Stimulated activated CD8-positive, alpha-beta memory T cell treated with anti-CD3 and anti-CD28 coated beads, Interleukin-4, amount 100 ng/mL, for 1 hour (primary cell): ENCODE measurements at places on chromosomes 6 and 20.

DNA sequence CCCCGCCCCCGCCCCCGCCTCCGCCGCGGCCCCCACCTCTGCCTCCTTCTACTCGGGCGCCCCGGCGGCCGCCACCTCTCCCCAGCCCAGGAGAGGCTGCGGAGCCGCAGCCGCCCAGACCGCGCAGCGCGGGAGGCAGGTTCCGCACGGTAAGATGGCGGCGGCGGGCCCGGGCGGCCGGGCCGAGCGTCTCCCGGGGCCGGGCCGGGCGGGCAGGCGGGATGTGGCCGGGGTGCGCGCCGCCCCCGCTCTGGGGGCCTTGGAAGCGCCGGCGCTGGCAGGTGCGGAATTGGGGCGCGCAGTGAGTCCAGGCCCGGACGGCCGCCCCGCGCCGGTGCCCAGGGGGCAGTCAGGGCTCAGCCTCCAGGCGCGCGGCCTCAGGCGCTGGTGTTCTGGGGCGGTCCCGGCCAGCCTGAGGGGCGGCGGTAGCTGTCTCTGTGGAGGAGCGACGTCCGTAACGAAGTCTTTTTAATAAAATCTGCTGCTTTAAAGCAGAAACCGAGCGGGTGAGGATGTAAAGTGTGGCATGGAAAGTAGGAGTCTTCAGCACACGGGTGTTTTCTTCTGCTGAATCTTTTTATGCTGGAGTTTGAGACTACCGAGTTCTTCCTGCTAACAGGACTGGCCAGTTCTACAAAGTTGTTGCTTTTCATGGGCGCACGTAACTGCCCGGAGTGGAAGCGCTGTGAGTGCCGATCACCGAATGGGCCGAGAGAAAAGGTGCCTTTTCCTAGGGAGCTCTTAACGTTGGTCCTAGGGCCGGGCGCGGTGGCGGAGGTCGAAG is at the start of gene GID8:
TSS of gene GID8 (plus strand) at position 43 of the 784 bp plus-strand sequence. CDS start 3,356 bp downstream, outside the sequence.
- no peak for DNase-seq

DNA sequence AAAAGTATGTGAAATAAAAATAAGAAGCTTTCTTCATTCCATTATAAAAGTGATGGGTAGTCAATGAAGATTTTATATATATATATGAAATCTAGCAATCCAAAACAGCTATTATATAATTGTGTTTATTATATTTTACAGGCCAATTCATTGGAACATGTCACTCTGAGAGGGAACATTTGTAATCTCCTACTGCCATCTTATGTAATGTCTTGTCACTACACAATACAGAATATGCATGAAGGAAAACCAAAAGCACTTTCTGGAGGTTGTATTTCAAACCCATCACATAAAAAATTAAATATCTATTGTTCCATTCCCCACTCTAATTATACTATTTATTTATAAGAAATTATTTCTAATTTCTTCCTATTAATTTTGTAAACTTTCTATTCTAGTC is 31.5 kb upstream of the IRAK1BP1 start:
- no peak for DNase-seq

DNA sequence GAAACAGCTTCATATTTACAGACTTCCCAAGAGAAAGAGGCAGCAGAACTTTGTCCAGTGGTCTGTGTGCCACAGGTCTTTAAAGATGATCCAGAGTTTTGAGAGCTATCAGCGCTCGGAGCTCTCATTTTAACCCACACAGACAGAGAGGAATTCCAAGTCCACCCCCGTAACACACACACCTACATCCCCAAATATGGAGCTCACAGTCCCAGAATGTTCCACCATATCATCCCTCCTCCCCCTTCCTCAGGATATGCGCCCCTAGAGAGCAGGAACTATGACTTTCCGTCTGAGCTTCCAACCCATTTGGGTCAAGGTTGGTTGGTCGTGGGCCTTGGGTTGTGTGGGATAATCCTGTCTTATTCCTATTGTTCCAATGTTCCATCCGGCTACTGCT is at the start of gene DEFB128:
TSS of gene DEFB128 (minus strand) at position 101 of the 400 bp plus-strand sequence. CDS start at position 13, 88 bp downstream.
- DNase-seq: no peak

DNA sequence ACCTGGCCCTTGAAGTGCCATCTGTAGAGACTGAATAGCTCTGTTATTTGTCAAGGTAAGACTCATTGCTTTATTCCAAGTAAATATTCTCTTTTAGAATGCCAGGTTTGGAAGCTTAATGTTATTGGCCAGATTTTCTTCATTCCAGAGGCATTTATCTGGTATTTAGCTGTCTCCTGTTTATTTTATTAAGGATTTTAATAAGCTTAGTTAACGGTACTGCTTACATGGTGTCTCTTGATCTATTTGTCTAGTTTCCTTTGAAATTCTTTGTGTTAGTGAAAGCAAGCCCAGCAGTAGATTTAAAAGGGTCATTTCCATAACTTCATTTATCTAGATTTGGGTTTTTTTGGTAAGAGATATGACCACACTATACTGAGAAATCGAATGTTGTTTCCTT is 7.7 kb downstream of the RALY start:
- no peak for DNase-seq

DNA sequence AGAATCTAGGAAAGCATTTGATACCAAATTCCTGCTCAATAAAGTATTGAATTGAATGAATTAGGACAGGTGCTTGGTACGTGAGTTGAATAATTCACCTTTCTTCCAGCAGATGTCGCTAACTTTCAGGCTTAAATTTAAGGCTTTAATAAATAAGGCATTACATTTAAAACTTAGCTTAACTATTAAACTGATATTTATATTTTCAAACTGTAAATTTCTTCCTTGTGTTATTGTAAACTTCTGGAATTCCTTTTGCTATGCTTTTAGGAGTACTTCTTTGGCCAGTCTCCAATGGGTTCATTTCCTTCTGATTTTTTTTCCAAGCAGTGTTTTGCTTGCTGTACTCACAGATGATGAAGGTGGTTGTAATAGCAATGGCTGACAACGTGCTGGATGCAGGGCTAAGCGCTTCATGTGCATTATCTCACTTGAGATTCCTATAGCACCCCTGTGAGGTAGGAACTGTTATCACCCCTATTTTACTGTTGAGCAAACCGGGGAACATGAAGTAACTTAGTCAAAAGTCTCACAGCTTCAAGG is 71.3 kb upstream of the SLC2A12 start:
- no peak for DNase-seq

DNA sequence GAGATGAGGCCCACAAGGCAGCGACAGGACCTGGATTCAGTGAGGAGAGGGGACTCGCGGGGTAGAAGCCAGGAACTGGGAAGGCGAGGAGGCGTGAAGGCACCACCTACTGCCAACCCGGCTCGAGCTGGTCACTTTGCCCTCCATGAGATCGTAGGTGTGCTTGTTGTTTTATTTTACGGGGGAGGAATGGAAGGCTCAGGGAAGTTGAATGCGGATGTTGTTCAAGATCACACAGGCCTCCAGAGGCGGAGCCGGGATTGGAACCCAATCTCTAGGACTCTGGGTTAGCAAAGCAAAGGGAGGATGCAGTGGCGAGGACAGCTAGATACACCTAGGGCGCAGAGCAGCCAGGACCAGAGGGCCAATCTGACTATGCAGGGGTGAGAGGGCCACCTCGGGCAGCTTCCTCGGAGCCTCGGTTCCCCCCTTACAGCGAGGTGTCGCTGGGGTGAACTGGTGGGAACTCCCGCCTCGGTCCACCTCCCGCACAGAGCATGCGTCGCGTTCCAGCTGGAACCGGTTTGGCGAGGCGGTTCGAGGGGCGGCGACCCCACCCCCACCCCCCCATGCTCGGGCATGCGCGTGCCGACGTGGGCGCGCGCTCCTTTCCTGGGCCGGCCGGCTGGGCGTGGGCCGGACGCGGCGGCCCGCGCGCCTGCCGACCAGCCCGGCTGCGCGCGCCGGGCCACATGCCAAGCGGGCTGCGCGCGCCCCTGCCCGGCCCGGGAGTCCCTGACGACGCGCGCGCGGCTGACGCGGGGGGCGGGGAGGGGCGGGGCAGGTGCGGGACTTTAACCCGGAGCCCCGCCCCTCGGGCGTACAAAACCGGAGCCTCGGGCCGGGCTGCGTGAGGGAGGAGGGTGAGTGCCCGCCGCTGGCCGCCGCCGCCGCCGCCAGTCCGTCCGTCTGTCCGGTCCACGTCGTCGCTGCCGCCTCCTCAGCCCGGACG is 80.4 kb upstream of the MYL9 start:
- DNase-seq: peak; percentile 79

DNA sequence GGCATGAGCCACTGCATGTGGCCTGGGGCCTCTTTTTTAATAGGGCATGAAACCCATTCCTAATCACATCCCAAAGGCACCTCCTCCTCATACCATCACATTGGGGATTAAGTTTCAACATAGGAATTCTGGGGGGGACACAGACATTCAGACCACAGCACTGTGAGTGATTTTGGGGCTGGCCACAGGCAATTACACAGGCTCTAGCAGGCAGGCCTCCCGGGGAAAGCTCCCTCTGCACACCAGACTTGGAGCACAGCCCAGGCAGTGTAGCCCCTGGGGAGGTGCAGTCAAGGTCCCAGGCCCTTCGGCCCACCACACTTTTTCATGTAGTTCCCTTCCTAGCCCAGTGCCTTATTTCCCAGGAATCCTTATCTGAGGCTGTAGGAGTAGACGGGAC is 5.5 kb downstream of the SFT2D1 start:
- no peak for DNase-seq

DNA sequence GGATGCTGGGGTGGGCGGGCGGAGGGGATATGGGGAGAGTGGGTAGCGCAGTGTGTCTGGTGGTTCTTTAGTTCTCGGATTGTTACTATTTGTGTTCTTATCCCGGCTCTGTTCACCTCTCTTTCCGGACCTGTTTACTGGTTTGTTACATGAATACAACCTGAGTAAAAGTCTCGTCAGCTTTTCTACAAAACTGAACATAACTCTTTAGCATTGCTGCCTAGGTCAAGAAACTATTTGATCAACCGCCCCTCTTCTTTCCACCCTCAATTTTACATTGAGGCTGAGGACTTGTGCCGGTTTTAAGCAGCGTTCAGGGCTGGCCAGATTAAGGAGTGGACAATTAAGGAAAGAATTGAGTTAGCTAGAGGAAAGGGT is 625 bp downstream of the ABT1 start:
- DNase-seq: no peak

DNA sequence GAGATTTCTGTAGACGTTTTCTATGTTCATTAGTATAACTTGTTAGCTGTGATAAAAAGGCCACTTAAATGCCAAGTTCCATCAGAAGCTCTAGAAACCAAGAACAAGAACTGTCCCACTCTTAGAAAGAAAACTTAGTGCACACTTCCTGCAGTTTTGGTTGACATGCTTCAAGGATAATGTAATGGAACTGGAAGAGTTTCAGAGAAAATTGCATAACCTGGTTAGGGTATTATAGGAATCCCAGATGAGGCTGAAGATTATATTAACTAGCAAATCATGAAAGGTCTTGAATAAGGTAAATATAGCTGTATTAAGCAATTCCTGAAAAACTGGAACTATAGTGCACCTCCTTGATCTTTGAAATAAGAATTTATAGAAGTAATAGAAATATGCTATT is 1.8 kb upstream of the PHACTR2 start:
- DNase-seq: no peak

GRCh38 chr6:116884530-116884929 is 7.5 kb downstream of the RFX6 start:
- DNase-seq: no peak

DNA sequence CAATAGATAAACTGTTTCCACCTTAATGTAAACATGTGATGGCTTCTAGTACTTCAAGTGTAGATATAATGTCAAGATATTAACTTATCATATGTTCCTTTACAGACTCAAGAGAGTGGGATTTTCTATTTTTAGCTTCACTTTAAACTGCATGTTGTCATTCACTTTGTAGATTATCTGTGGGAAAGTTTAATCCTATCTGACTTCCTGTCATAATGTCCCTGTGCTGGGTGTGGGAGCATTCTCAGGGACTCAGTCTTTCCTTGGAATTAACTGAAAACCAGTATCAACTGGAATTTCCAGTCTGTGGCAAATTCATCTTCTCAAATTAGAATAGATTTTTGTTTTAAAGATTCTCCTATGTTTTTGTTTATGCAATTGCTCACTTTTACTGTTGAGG is 226.1 kb upstream of the FERMT1 start:
- DNase-seq: no peak

- peak; percentile 2 for DNase-seq
Observed at GRCh38 chr6:20211941-20212391, 303 bp downstream of the MBOAT1 start.

DNA sequence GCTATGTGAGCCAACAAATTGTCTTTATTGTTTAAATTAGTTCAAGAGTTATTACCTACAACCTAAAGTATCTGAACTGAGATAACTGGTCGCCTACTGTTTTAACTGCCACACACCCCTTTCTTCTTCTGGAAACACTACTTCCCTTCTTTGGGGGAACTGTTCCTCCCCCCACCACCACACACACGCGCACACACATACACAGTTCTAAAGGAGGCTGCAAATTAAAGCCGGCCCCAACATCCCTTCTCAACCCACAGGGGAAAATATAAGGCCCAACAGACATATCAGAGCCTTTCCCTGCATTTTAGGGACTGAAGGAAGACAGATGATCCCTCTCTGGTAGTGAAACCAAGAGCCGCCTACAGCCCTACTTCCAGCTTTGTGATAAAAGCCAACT is 348.0 kb upstream of the JARID2 start:
- DNase-seq: no peak

- DNase-seq: no peak
Observed at GRCh38 chr20:57260934-57261333, 5.5 kb downstream of the BMP7 start.

DNA sequence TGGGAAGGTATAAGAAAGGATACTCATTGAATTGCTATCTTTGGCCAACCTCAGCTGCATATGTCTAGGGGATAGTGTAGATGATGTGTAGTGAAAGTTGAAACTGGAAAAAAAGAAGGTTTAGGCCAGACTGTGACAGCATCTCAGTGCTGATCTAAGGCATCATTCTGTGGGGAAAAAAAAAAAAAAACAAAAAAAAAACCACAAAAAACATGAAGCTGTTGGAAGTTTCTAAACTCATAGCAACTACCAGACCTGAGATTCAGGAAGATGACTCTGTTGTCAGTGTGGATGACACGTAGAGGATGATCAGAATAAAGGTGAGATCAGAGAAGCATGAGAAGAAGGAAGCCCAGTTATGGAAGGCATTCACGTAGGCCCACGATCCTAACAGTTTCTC is 100.8 kb upstream of the CNKSR3 start:
- no peak for DNase-seq

DNA sequence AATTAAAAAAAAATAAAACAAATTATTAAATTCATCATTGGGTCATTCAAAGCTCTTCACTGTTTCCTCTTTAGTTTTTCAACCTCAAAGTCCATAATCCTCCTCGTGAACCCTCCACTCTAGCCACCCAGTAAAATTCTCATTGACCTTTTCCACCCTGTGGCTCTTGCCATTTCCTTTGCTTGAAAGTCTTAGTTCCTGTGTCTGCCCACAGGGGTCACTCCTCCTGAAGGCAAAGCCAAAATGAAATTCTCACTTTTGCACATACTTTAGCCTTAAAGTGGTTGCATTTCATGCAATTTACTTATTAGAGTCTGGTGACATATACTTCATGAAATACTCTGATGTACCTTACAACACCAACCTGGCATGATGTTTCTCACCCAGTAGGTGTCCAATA is 263.7 kb downstream of the BMP2 start:
- DNase-seq: no peak

DNA sequence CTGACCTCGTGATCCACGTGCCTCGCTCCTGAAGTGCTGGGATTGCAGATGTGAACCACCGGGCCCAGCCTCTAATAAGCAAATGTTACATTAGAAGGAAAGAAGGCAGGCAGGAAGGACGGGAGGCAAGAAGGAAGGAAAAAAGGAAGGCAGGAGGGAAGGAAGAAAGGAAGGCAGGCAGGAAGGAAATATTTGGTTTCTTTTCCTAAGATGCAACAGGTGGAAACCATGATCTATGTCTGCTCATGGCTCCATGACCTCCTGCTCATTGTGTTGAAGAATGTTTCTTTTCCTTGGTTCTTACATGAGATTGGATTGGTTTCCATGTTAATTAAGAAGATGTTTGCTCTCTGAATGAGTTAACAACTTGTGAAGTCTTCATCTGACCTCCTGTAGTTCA is 91.8 kb upstream of the SNX9 start:
- DNase-seq: no peak
